SHP77 (cell line): ENCODE measurements at places on chromosomes 2 and 18.
A peak's percentile ranks its signal among the peaks of the same experiment; 100 is the strongest.

- no peak for DNase-seq
Measured at GRCh38 chr18:58891776-58892175, 27.1 kb downstream of the ZNF532 start.

DNA sequence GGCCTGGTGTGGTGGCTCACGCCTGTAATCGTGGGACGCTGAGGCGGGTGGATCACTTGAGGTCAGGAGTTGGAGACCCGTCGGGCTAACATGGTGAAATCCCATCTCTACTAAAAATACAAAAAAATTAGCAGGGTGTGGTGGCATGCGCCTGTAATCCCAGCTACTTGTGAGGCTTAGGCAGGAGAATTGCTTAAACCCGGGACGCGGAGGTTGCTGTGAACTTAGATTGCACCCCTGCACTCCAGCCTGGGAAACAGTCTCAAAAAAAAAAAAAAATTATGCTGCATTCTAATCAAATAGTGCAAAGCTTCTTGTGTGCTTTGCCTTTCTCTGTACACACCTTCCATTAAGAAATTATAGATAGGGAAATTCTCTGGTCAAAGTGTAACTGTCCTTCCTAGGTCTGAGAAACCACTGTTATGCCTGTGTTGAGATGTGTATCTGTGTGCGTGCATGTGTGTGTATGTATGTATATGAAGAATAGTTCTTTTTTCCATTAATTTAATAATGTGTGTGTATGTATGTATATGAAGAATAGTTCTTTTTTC lies 2.5 kb downstream of the CD28 start:
- no peak for DNase-seq

GRCh38 chr18:78813936-78814710 lies 165.5 kb upstream of the SALL3 start:
- DNase-seq, result no peak

- DNase-seq, result no peak
Measured at GRCh38 chr2:207225773-207226172, 60.0 kb upstream of the KLF7 start.

- DNase-seq, result peak; percentile 26
Measured at GRCh38 chr2:174124181-174124580, 124.2 kb downstream of the OLA1 start.

GRCh38 chr2:117562654-117563053 lies 251.8 kb upstream of the DDX18 start:
- DNase-seq, result no peak

- DNase-seq, result no peak
Measured at GRCh38 chr2:241799522-241800197, 9.3 kb upstream of the NEU4 start.

GRCh38 chr18:48925491-48925780 lies 25.3 kb downstream of the SMAD7 start:
- DNase-seq, result no peak

DNA sequence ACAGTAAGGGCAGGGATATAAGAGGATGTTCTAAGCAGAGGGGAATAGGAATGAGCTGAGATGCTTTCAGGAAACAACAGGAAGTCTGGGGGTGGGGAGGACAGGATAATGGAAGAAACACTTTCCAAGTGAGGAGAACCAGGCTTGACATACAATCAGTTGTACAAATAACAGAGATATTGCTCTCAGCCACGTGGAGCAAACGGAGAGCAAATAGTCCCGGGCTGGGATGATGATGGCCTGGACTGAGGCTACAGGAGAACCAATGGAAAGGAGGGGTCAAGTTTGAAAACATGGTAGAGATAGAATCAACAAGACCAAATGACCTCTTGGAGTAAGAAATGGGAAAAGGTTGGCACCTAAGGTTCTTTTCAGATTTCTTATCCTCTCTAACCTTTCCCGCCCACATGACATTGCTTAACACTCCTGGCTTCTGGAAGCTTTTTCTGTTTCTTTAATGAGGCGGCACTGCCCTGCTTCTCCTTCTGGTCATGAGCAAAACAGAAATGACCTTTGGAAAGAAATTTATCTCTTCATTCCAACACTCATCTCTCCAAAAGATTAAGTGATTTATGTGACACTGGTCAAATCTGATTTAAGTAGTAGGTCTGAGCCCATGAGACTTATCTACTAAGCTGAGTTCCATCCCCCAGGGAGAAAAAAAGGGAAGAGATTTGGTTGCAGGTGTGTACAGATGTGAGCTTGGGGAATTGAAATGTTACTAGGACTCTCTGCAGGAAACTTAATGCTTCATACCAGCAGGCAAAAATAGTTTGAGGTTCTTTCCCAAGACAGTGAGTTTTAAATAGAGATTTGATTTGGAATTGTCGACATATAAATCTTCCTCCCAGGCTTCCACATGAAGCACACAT lies 442.9 kb upstream of the HNRNPA3 start:
- DNase-seq, result no peak

GRCh38 chr2:27572998-27573429 lies 9.8 kb upstream of the ZNF512 start:
- no peak for DNase-seq

GRCh38 chr2:180707884-180708205 lies 272.6 kb upstream of the UBE2E3 start:
- DNase-seq, result peak; percentile 23

DNA sequence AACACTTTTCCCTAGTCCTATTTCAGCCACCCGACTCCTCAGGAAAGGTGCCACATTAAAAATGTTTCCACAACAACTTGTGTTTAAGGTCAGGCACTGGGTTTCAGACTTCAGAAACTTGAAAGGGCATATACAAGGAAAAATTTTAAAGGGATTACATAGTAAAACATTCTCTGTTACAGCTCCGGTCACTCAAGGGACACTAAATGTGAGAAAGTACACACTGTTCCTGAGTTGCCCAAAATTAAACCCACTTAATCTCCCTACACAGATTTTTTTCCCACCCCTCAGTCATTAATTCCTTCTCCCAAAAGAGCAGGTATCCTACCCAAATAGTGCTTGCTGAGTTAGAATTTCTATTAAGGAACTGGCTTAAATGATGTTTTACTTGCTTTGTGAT lies 14.2 kb downstream of the STK39 start:
- no peak for DNase-seq

- no peak for DNase-seq
Measured at GRCh38 chr2:62801814-62802523, 96.5 kb downstream of the EHBP1 start.

DNA sequence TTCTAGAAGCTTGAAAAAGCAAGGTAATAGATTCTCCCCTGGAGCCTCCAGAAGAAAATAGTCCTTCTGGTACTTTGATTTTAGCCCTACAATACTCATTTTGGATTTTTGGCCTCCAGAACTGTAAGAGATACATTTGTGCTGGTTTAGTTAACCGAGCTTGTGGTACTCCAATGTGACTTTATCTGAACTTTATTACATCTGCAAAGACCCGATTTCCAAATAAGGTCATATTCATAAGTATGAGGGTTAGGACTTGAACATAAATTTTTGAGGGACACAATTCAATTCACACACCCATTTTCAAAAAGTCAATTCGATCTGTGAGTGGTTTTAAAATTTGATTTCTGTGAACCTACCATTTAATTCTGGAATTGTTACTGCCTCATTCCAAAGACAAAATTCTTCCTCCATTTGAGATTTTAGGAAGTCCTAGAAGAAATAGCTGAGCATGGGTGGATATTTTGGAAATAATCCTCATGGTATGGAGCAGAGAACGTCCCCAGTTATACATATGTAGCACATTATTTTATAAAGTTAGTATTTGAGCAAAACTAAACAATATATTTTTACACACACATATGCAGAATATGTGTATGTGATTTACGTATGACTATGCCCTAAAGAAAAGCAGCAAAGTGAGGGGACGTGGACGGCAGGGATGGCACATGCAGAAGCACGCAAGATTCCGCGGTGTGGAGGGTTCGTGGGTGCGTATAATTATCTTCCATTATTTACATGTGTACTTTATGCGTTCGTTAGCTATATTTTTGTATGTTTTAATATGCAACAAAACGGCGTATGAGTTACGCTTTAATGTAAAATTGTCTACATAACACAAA lies 905 bp upstream of the NUP35 start:
- DNase-seq, result no peak

- no peak for DNase-seq
Measured at GRCh38 chr18:675307-675706, 17.9 kb downstream of the TYMS start.

DNA sequence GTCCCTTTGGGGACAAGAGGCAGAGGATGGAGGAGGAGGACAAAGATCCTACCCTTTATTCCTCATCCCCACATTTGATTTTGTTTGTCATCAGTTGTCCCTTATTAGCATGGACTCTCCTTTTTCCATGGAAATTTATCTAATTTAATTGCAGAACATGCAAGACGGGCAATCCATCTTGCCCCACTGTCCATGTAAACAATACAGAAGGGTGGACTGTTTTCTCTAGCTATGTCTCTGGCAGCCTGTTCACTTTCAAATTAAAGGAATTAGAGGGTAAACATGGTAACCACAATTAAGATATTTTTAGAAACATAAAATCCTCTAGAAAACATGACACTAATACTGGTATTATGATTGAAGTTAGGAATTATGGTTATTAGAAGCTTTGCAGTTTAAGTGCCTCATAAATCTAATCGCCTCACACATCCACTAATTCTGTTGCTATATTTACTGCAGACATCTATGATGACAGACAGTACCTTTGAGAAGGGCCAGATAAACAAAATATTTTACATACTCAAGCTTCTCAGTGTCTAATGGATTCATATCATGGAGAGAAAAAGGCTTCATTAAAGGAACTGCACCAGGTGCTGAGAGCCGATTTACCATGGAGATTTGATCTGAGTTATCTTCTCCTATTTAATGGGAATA lies 215.5 kb downstream of the LNPK start:
- no peak for DNase-seq

DNA sequence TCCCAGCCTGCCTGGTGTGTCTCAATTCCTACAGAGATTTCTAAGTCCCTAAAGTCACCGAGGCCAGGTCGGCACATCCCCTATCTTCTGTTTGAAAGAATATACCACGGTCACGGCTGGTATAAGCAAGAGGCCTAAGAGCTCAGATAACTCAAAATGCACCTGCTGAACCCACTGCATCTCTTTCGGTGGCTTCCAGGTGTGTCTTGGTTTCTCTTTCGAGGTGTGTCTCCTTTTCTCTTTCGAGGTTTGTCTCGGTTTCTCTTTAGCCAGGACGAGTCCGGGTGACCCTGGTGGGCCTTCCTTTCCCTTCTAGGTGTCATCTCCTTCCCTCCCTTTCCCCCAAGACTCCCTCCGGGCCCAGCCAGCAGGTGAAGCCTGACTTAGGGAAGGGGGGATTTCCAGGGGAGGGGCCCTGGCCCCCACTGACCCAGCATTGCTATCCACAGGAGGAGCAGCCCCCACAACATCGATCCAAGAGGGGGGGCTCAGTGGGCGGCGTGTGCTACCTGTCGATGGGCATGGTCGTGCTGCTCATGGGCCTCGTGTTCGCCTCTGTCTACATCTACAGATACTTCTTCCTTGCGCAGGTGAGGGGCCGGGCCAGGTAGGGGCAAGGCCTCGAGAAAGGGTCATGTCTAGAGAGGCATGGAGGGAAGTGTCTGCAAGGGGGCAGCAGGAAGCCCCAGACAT lies 8.4 kb downstream of the ITM2C start:
- DNase-seq, result no peak

GRCh38 chr2:172985139-172985892 lies 90.3 kb upstream of the MAP3K20 start:
- no peak for DNase-seq

DNA sequence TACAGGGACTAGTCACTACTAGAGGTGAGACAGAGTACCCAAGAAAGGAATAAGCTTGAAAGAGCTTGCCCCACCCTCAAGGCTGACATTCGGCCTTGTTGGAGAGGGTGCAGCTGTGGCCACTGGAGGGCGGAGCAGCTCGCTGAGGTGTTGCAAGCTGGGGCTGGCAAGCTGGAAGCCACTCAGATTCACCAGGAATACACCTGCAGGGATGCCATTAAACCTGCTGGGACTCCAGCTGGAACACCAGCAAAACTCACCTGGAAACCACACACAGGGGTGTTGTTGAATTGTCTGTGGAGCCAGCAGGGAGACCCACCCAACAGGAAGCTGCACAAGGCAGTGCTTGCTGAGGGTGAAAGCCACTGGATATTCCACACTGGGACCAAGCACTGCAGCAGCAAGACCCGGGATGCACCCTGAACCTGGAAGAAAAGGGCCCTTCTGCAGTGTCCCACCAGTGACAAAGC lies 26.1 kb downstream of the KCTD18 start:
- DNase-seq, result peak; percentile 31

DNA sequence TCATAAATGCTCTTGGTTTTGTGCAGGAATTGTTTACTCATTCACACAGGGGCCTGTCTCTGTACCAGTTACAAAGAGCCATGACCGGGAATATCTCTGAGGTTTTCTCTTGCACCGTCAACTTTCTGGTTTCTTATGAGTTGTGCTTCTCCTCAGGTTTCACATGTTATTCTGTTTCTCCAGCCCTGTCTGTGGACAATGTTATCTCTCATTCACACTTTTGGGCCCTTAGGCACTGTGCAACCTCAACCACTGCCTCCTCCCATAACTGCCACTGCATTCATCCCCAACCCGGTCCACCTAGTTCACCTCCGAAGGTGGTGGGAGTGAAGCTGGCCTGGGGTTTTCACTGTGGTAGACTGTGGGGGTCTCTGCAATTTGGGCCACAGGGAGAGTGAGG lies 22.5 kb upstream of the NEDD4L start:
- DNase-seq, result no peak

GRCh38 chr18:10131460-10132395 lies 217.9 kb downstream of the VAPA start:
- no peak for DNase-seq

GRCh38 chr2:36511858-36512603 lies 85.9 kb downstream of the FEZ2 start:
- no peak for DNase-seq

- DNase-seq, result no peak
Measured at GRCh38 chr2:207772081-207772843, 2.6 kb upstream of the FZD5 start.

- DNase-seq, result peak; percentile 37
Measured at GRCh38 chr2:98149333-98149697, 62.3 kb downstream of the VWA3B start.

GRCh38 chr18:61047794-61048193 lies 285.4 kb upstream of the CDH20 start:
- no peak for DNase-seq

- peak; percentile 19 for DNase-seq
Measured at GRCh38 chr2:120825370-120826259, 89.9 kb downstream of the GLI2 start.

GRCh38 chr2:240494194-240494793 lies 58.8 kb downstream of the GPC1 start:
- no peak for DNase-seq

DNA sequence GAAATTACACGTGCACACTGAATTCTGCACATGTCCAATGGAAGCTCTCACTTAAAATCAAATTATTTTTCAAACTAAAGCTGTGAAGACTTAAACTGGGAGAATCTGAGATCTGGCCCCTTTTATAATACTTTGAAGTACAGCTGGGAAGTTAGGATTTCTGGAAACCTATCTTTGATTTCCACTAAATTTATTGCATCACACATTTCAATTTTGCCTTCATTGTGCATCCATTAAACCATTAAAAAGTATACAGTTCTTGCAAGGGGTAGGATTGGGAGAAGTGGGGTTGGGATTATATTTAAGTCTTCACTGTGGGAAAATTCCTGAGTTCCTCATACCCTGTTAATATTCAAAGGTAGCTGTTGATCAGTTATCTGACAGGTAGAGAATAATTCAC lies 1229.6 kb upstream of the ZEB2 start:
- no peak for DNase-seq

GRCh38 chr2:12236136-12236844 lies 480.4 kb upstream of the TRIB2 start:
- DNase-seq, result no peak
